G401 (cell line): ENCODE measurements at places on chromosomes 5 and 9.

- DNase-seq = no peak
Measured at GRCh38 chr9:87545858-87546257, 48.2 kb downstream of the DAPK1 start.

GRCh38 chr5:74500110-74500917 is 140.2 kb downstream of the ENC1 start:
- DNase-seq = no peak

DNA sequence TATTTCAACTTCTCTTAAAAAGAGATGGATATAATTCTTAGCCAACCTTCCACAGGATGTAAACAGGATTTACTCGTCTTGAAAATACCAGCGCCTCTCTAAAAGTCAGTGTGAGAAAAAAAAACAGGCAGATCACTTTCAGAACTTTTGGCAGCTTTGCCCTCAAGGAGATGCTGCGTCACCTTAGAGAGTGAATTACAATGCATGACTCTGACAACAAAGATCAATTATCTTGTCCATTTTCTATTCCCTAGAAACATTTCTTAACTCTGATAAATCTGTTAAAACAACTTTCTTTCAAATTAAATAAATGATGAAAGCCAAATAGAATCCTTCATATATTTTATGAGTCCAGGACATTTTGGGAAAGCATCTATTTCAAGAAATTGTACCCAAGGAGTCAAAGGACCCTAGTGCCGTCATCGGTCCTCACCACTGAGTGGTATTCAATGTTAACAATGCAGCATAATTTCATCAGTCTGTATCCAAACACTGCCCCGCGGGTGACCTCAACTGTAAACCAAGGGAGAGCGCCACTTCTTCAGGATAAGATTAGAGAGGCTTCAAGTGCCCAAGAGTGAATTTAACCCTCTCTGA is 536.0 kb downstream of the PDE4D start:
- no peak for DNase-seq

DNA sequence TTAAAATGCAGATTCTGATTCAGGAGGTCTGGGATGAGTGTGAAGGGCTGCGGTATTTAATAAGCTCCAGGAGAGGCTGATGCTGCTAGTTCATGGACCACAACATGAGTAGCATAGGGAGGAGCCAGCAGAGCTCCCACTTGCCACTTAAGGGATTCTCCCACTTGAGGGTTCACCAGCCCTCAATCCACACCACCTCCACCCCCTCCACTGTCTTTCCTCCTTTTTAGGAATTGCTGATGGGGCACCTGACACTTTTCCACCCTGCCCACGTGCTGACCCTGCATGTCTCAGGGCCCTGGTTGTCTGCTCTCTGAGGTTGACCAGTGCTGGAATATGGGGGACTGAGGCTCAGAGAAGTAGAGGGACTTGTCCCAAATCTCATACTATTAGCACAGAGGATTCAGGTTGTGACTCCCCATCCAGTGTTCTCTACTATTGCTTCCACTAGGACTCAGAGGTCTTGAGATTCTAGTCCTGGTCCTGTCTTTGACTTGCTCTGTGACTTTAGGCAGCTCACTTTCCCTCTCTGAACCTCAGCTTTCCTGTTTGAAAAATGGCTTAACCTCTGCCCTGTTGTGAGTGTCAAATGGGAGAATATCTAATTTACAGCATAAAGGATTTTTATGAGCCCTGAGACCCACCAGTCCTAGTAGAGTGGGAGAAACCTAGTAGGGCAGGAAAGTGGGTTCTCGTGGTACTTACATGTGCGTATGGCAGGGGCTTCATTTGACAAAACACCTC is 72.9 kb downstream of the PPARGC1B start:
- no peak for DNase-seq

- peak; percentile 89 for DNase-seq
Measured at GRCh38 chr5:96702503-96703383, 40.6 kb downstream of the CAST start.

- no peak for DNase-seq
Measured at GRCh38 chr5:80103371-80103770, 68.2 kb downstream of the THBS4 start.

- no peak for DNase-seq
Measured at GRCh38 chr5:168076561-168076991, 214.9 kb upstream of the WWC1 start.

DNA sequence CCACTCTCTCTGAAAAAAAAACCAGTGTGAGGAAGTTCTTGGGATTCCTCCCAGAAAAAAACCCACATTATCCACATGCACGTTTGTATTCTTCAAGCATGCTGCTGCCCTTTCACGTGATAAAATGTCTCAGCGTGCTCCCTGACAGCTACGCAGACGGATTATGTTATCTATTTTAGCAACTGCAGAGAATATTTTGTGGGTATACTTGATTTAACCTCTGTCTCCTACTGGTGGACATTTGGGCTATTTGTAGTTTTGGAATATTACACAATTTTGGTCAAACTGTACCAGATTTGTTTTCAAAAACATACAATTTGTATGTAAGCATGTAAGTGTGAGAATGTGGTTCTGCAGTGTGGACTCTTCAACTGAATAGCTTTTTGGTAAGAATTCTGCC is 10.7 kb downstream of the PRRC2B start:
- no peak for DNase-seq

DNA sequence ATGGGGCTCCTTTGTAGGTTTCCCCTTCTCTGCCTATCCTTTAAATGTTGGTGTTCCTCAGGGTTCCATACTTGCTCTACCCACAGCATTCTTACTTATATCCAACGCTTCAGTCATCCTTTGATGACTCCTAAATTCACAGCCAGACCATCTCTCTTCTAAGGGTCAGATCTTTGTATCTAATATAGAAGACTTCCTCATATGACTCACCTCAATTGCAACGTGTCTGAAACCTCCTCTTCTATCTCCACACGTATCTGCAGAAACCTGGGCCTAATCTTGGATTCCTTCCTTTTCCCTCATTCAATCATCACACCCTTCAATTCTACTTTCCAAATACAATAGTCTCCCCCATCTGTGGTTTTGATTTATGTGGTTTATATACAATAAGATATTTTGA is 68.3 kb downstream of the HMGCR start:
- DNase-seq = no peak

DNA sequence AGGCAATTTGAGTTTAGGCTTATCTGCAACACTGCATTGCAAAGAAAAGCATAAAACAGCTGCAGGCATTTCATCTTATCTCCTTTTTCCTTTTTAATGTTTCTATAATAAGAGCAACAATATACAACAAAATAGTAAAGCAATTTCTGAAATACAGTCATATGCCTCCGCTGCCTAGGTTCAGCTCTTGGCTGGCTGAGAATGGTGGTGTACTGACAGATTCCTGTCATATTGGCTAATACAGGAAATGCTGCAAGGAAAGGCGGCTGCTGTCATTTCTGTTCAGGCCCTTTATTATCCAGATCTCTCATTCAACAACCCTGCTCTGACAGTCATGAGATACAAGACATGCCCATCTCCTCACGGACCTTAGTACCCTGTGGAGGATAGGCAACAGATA is 677.0 kb downstream of the TAF11L14 start:
- no peak for DNase-seq

DNA sequence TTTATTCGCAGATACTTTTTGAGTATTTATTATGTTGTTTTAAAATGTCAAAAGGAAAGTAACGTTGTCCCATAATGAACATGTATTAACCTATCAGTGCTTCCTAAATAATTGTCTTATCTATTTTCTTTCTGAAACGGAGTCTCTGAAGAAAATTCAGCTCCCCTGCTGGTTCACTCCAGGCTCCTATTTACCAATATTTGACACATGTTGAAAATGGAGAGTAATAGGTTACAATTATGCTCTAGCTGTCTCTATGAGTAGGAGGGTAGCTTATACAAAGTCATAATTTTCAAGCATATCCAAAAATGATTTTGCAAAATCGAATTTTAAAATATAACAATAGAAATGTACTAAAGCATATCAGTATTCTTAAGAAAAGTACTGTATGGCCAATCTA is 844.1 kb downstream of the CDH18 start:
- DNase-seq = no peak

DNA sequence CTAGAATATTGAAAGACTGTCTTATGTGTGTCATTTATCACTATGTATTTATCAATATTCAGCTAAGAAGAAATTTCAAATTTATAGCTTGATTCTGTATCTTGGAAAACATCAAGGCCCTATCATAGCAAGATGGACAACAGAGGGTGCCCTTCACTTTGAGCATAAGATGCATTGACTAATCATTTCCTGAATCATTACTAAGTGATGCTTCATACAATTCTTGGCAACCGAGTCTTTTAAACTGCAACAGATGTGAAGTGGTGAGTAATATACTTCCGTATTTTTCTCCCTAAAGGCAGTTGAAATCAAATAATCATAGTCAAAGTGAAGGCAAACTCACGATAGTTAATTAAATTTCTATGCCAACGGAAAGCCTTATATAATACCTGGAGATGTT is 318.6 kb upstream of the RGMB start:
- DNase-seq = no peak

DNA sequence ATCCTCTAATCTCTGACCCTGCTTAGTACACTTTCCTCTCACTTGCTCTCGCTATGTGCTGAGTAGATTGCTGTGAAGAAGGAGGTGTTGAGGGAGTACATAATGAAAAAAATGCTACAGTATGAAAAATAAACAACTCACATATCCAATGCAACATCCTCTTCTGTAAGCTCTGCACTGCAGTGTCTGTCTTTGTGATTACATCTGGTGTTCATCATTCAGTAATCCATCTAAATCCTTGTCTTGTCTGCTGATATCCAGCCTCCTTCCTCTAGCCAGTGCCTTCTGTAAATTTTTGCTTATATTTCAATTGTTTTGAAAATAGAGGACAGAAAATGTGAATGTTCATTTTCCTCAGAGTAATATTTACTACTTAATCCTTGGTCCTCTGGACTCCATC is 57.4 kb upstream of the CDH12 start:
- DNase-seq = no peak

GRCh38 chr5:138466125-138466899 is 1.0 kb downstream of the EGR1 start:
- peak; percentile 31 for DNase-seq

DNA sequence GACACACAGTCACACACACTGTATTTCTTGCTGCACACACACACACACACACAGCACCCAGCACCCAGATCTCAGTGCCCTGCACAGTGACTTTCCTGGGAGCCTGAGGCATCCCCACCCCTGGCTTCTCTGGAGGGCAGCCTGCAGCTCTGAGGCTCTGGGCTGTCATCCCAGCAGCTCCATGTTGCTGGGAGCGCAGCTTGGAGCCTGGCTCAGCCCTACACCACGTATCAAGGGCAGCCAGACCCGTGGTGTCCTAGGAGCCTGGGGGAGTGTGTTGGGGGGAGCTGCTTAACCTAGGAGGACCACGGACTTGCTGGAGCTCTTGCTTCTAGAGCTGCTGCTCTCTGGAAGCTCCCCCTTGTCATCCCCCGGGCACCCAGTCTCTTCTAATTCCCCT is 5.2 kb downstream of the IER5L start:
- peak; percentile 33 for DNase-seq

DNA sequence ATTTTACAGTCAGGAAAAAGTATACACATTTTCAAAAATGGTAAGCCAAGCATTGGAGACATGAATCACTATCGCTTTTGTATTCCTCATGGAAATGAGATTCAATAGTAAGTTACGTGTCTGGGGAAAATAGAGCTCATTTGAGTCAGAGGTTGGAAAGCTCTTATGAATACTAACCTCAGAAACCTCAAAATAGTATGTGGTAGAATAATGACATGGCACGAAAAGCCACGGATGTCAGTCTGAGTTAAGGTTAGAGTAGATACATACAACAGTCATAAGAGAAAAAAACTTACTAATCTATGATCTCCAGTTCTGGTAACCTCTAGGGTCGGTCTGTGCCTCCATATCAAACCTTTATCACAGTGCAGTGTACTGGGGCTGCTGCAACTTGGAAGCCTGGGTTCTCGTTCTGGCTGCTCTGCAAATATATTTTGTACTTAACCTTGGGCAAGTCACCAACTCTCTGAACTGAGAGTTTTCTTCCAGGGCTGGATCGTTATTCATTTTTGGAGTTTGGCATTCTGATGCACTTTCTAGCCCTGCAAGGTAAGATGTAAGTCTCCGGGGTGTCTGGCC is 31.8 kb downstream of the MAP1B start:
- no peak for DNase-seq

DNA sequence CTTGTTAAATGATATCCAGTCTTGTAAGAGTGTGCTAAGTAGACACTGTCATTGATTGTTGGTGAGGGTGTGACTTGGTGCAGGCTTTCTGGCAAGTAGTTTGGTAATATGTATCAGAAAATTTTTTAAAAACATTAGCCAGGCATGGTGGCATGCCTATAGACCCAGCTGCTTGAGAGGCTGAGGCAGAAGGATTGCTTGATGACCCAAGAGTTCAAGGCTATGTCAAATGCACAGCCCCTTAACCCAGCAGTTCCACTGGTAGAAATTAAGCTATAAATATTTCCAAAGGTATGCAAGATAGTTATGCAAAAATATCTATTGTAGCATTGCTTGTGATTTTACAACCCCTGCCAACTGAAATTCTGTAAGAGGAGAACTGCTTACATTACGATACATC is 24.2 kb downstream of the ZBTB43 start:
- DNase-seq = no peak
